ENCODE measurements at places on chromosomes 2 and 18.
A peak's percentile ranks its signal among the peaks of the same experiment; 100 is the strongest.

- DNase-seq, result peak; percentile 8
These were observed 96.3 kb downstream of the EVA1A start for GRCh38 chr2:75464348-75464946.

GRCh38 chr2:76711490-76711889 is 810.7 kb downstream of the LRRTM4 start:
- DNase-seq, result no peak

- no peak for DNase-seq
These were observed 264.2 kb downstream of the GBX2 start for GRCh38 chr2:235903782-235904584.

- no peak for DNase-seq
These were observed 20.8 kb downstream of the HPCAL1 start for GRCh38 chr2:10323535-10323934.

DNA sequence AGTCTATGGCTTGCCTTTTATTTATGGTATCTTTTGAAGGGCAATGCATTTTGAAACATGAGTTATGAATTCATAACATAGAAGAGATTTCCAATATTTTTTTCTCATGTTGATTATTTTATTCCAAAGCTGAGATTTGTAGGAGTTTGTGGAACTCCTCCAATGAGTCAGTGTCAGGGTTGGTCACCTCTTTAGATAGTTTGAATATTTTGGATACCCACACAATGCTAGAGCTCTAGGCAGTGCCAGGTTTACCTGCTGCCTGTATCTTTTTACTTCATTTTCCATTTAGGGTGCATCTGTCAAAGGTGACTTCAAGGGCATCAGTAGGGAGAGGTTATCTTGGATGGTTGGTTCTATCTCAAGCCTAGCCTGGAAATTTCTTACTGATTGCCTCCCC is 152.7 kb downstream of the CERS6 start:
- no peak for DNase-seq

All from HFFc6 (cell line).